ENCODE measurements at places on chromosomes 6 and 20. TPM values are rescaled to one million over a fixed set of nuclear protein-coding genes. Genes with fewer than 3 reads are reported as not detected.

TGM2 gene
- total RNA-seq = 117 TPM

C20orf204 gene
- total RNA-seq = 1.6 TPM

ZBP1 gene
- total RNA-seq = not detected

SLC32A1 gene
- total RNA-seq = not detected

CFAP61 gene
- total RNA-seq = 0.18 TPM

CDSN gene
- not detected for total RNA-seq

Data from fibroblast of the aortic adventitia (primary cell).